Mesenchymal stem cell (in vitro differentiated cells and primary cell): ENCODE measurements at places on chromosomes 7 and 10.

- DNase-seq: no peak
Observed at GRCh38 chr7:154423231-154423630, 371.0 kb downstream of the DPP6 start.

- DNase-seq: no peak
Observed at GRCh38 chr10:127414024-127414423, 135.1 kb upstream of the NPS start.

DNA sequence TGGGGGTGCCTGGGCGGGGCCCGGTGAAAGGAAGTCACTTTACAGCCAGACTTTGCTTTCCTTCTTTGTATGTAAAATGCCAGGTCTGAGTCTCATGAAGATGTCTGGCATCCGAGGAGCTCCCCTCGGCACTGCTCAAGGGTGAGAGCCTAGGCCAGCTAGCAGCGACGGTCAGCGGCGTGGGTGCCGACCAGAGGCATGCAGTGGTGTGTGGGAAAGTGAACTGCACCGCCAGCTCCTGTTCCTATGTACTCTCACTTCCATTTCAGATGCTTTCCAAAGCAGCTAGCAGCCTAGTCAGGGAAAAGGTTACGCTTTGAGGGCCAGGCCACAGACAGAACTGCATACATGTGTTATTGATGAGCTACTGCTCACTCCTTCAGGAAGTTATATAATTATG is 172.8 kb downstream of the ZMYND11 start:
- DNase-seq: no peak

DNA sequence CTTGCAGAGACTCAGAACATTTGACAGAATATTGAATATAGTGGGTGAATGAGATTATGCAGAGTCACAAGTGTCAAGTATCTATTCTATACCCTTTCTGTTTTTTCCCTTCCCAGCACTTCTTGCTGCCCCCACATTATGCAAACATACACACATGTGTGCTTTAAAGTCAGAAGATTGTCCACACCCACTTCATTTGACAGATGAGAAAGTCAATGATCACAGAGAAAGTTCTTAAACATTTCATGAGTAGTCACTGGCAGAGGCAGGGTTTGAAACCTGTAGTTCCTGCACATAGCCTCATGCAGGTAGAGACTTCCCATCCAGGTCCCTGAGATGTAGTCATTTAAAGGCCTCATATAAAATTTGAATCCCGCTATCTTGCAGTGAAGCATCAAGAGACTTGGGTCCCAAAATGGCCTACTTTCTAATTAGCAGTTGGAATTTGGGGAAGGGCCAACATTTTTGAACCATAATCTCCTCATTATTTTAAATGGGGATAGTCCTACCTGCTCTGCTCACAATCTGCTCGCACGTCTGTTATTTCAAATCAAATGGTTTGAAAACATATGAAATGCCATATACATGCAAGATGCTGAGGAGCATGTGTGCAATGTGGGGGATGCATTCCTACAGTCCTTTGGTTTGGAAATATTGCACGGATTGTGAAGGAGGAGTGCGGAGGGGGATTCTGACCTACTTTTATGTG is 217.8 kb downstream of the STK31 start:
- no peak for DNase-seq

- DNase-seq: no peak
Observed at GRCh38 chr10:49613165-49613881, 514 bp upstream of the CHAT start.

- peak; percentile 45 for DNase-seq
Observed at GRCh38 chr7:131522325-131522930, 34.0 kb downstream of the PODXL start.

- DNase-seq: peak; percentile 86
Observed at GRCh38 chr7:134886353-134887057, 99.8 kb upstream of the AGBL3 start.

- no peak for DNase-seq
Observed at GRCh38 chr10:71597821-71598498, 121.6 kb downstream of the C10orf105 start.

DNA sequence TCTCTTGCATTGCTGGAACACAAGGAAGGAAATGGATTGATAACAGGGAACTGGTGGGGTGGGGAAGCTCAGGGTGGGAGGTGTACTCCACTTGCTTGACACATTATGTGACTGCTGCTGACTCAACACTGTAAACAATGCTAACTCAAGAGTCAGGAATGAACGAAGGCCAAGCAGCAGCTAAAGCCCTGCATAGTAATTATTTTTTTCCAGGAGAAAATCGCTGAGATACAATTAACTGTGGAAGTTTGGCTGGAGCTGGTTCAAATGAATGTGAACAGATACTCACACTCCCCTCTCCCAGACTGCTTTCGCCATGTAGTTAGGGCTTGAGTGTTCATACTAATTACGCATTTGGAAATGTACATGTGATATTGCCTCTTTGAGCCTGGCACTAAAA is 170.9 kb upstream of the AOAH start:
- peak; percentile 13 for DNase-seq

DNA sequence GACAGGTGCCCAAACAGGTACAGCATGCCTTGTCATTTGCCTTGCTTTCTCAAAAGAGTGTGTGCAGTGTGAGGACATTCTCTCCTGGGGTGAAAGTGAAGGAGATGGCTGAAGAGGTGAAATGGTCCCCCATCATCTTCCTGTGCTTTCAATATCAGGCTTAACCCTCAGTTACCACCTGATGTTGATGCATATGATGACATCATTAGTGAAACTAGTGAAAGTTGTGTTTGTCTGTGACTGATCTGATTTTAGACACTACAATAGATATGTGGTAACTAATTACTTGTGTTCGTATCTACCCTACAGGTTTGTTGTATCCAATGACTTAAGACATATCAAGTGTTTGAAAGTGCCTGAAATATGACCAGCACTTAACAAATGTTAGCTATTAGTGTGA is 24.4 kb upstream of the LRRC18 start:
- no peak for DNase-seq

- DNase-seq: peak; percentile 37
Observed at GRCh38 chr10:44993922-44994751, 6.6 kb upstream of the ZNF22 start.

- DNase-seq: no peak
Observed at GRCh38 chr7:74439541-74439940, 14.2 kb upstream of the GTF2IRD1 start.

GRCh38 chr7:128880791-128881457 is 18.3 kb downstream of the ATP6V1F start:
- DNase-seq: no peak

- peak; percentile 1 for DNase-seq
Observed at GRCh38 chr7:14894826-14895225, 7.7 kb downstream of the DGKB start.

GRCh38 chr7:126079151-126079550 is 1149.5 kb upstream of the POT1 start:
- DNase-seq: no peak

DNA sequence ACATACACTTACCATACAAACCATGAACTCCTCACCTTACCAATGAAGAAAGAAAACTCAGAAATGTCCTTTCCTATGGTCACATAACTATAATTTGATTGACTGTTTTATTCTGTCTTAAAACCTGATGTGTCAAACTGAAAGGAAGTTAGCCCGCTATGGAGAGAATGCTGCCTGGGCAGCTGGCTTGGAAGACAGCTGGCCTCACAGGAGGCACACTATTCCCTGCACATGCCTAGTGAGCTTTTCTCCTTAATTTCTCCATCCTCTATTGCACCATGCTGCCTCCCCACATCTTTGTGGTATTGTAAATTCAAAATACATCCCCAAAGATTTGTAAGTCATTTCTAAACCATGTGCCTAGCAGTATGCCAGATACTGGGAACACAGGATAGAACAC is 163.3 kb downstream of the STK31 start:
- DNase-seq: no peak

- DNase-seq: peak; percentile 75
Observed at GRCh38 chr7:158829021-158829341, 328 bp downstream of the ESYT2 start.

DNA sequence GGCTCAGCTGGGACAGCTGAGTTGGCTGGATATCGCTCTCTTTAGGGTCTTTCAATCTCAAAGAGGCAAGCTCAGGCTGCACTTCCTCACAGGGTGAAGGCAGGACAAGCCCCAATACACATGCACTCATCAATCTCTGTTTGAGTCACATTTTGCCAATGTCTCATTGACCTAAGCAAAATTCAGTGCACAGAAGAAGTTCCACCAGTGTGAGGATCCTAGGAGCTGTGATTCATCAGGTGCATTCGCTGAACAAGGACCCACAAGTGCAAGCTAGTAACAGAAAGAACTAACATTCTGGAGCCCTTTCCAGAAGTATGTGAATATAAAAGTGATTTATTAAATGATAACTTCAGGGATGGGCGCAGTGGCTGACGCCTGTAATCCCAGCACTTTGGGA is 477.2 kb downstream of the GPAM start:
- no peak for DNase-seq

- peak; percentile 80 for DNase-seq
Observed at GRCh38 chr10:73909540-73910115, 1.3 kb upstream of the PLAU start.

- no peak for DNase-seq
Observed at GRCh38 chr10:46266306-46266985, 20.4 kb upstream of the ANTXRL start.

DNA sequence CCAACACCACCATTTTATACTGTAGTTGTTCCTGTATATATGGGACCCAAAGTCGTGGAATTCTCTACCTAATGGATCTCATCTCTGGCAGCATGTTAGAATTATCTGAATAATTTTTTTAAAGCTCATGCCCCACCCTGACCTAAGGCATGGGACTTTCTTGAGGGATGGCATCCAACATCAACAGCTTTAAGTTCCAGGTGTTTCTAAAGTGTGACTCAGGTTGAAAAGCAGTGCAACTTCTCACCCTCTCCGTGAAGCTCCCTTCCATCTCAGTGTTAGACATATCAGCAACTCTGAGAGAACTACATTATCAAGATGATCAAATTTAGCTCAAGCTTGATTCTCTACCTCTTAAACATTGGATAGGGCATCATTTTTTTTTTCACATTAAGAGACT is 18.1 kb upstream of the RAB18 start:
- DNase-seq: no peak

DNA sequence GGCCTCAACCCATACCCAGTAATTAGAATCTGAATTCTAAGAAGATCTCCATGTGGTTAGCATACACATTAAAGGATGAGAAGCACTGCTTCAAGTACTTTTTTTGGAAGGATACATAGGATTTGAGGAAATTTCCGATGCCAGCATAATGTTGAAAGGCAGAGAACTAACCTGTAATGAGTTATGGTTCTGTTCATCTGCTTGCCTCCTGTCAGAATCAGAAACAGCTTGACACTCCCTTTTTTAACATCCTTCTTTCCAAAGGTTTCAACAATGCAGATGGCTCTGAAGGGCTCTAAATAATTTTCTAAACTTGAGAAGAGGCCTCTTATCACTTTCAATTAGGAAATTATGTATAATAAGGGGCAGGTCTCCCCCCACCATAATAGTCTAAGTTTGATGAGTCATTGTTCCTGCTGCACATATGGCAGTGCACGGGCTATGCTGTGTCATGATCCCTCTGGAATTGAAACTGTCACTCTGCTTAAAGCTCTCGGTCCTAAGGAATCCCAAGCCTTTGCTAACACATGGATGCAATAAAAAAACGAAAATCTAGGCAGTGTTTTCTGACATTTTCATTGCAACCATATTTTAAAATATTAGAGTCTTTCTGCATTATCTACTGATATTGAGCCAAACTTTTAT is 291.2 kb upstream of the FZD1 start:
- peak; percentile 4 for DNase-seq

GRCh38 chr10:130026670-130027456 is 62.8 kb upstream of the EBF3 start:
- no peak for DNase-seq

GRCh38 chr10:10591715-10592341 is 425.8 kb upstream of the CELF2 start:
- no peak for DNase-seq

DNA sequence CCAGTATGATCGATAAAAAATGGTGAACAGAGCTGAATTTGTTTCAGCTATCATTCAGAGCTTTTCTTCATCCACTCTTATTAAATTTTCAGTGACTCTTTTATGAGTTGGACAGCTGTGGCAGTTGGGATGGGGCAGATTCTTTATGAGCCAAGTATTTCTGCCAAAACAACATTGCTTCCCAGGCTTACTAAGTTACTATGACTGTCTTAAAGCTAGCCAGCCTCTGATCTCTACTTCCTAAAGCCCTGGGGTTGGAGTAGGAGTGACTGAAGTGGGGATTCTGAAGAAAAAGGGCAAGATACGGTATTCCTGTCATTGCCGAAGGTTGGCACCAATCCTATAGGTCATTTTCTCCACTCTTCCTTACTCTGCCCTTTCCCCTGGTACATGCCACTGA is 12.7 kb downstream of the RPP30 start:
- no peak for DNase-seq

- no peak for DNase-seq
Observed at GRCh38 chr10:95482501-95483233, 78.5 kb downstream of the SORBS1 start.

DNA sequence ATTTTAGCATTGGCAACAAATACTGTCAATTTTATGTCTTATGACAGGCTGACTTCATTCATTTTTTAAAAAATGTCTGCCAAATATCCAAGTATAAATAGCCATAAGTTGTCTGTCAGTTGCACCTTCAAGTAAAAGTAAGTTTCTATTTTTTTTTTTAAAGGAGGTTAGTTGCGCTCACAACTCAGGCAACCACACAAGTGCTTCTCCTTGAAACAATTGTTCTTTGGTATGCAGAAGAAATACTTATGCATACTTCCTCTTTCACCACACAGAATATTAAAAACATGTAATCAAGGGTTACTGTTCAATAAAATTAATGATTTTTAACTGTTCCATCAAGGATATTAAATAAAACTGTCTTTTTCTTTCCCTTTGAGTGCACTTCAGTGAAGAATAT is 97.9 kb downstream of the RTKN2 start:
- DNase-seq: no peak

DNA sequence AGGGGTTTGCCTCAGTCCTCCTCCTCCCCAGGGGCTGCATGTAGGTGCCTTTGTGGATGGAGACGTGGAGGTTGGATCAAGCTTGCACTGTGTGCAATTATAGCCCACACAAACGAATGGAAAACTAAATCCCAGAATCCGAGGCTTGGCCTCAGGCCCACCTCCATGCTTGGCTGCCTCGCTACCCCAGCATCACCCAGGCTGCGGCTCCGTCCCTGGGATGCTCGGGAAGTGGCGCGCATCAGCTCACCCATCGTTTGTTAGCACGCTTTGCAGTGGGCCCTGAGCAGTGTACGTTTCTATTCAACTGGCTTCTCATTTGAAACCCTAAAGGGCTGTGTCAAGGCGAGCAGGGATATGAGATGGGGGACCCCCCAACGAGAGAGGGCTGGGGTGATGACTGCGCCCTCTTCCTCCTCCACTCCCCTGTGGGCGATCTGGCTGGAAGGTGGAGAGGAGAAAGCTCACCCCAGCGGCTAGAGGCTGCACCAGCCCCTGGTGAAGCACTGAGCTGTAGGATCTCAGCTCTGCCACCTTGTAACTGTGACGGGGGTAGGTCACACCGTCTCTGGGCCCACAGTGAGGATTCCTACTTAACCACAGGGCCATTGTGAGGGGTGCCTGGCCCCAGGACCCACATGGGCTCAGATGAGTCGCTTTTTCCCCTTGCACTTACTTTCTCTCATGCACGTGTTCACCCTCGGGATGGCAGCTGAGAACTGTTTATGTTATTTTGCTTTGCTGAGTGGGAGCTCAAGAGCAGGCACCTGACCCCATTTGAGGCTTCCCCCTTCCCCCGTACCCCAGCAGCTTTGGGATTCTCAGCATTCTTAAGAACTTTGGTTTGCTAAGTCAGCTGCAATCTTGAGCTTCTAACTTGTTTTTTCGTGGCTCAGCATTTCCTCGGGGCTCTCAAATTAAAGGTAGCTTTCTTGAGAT is 12.7 kb upstream of the BTBD16 start:
- DNase-seq: peak; percentile 77
